D721Med (cell line): ENCODE measurements at places on chromosomes 5 and 9.

DNA sequence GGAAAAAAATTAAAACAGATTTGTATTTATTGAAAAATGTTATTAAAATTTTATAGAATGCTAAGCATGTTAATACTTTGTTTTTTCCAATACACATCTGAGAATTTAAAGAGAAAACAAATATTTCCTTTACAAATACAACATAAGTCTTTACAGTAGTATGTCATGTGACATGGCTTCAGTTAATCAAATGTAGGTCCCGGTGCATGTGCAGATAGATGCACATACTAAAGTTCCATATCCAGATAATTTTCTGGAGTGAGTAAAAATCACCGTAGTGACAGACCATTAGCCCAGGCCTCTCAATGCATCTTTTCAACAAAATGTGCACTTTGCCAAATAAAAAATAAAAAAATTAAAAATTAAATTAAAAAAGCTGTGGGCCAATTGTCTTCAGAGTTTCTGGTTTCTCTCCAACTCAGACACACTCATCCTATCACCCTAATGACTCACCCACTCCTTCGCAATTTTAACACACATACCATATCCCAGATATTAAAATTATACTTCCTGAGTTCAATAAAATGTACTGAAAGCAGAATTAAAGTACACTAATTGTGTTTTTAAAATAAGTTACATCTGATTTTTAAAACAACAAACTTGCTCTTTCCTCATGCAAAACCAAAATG, 508.1 kb downstream of the NR2F1-AS1 start:
- DNase-seq = no peak

GRCh38 chr9:106945727-106946660, 83.0 kb downstream of the ZNF462 start:
- no peak for DNase-seq

- DNase-seq = no peak
Observed at GRCh38 chr9:131266266-131267229, 9.8 kb downstream of the FAM78A start.

DNA sequence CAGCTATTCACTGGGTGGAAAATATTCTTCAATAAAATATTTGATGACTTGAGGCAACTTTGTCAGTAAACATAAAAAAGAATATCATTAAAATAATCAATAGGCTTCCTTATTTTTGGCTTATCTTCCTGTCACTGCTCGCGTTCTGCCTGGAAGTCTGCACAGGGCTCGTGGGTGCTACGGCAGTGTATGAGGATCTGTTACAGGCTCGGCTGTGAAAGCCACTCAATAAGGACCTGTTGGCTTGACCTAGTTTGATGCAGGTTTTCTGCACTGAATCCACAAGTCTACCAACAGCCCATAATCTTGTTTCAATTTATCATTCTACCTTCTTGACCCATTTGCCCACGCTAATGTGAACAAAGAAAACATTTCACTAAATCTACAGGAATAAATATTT, 97.2 kb downstream of the PDZD2 start:
- DNase-seq = no peak

GRCh38 chr5:147617191-147617606, 107.3 kb upstream of the DPYSL3 start:
- no peak for DNase-seq

DNA sequence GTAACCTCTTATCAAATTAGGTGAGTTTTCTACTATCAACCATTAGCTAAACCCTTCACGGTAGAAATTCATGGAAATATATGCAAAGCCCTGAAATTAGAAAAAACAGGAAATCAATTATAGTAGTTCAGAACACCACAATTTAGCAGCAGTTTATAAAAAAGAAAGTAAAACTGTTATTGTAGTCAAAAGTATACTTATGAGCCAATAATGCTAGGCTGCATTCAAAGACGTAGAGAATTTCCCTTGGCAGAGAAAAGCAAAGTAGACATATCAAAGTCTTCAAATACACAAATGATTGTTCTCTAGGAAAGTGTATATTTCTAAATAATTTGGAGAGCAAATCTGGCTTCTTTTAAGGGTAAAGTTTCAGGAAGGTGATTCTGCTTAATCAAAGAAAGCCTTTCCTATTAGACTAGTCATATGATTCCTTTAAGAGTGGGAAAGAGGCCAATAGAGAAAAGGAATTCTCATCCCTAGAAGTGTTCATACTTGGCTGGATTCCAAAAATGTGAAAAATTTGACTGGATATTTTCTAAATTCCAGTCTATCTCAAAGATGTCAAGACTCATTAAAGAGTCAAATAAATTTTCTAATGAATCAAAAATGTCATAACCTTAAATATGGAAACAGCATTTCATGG, 185.5 kb downstream of the SMC2 start:
- DNase-seq = no peak

- no peak for DNase-seq
Observed at GRCh38 chr5:82584631-82585030, 306.5 kb upstream of the RPS23 start.

GRCh38 chr9:30815585-30815984, 1568.9 kb upstream of the ACO1 start:
- DNase-seq = no peak

GRCh38 chr9:26744191-26744965, 148.2 kb downstream of the CAAP1 start:
- no peak for DNase-seq

- DNase-seq = no peak
Observed at GRCh38 chr9:117188394-117188793, 226.5 kb downstream of the ASTN2 start.

DNA sequence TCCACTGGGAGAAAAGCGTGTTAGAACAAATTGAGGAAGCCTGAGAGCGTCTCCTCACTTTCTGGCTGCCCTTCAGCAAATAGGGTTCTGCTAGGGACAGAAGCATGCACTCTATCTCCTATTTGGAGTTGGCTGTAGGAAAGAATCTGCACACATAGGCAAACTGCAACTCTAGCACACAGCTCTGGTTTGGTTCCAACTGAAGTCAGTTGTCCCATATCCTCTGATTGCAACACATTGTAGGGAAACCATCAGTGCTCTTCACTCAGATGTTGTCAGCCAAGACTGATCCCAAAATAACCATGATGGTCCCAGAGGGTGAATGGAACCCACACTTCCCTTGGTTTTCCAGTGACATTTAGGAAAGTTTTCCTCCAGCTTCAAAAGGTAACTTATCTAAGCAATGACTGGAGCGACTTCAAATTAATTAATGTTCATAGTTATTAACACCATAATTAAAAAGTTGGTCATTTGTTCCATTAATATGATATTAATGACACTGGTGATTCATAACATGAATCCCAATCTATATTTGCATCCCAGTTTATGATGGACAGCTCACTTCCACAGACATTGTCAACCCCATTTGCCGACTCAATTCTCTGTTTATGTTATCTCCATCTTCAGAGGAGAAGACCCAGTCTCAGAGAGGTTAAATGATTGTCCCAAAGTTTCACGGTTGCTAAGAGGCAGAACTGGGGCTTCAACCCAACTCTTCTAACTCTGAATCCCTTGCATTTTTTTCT, 136.7 kb upstream of the ZNF462 start:
- no peak for DNase-seq

DNA sequence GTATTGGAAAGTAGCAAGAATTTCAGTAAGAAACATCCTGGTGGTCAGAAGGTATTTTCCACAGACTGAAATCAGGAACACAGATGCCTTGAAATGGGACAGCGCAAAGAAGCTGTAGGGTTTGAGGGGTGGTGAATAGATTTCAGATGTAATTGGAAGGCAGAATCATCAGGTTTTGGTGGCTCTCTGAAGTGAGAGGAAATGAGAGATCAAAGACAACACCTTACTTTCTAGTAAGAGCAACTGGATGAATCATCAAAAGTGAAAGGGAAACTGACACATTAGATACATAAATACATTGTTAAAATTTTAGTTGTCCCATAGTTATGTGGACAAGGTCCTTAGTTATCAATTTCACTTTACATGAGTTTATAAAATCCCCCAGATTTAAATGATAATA, 188.2 kb upstream of the SLC27A6 start:
- DNase-seq = no peak

DNA sequence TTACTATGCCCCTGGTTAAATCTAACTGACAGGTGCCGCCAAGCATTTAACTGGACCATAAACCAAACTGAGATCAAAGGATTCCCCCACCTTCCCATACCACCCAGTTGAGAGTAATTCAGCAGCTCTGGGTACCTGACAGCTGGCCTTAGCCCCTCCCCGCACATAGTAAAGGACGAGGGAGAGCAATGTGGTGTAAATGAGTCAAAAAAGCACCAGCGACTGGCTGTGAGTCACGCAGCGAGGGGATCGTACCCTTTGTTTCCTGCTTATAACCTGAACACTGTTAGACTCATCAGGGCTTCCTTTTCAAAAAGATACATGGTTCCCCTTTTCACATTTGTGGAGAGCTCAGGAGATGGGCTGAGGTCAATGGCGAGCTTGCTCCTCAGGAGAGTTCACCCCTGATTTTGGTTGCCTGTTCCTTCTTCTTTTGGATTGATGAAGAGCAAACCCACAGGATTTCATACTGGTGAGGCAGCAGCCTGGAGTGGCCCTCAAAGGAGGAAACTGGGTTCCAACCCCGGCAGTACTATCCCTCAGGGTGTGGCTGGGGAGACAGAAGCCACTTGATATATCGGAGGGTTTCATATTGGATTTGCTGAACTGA, 71.5 kb downstream of the ANKRD33B start:
- no peak for DNase-seq

DNA sequence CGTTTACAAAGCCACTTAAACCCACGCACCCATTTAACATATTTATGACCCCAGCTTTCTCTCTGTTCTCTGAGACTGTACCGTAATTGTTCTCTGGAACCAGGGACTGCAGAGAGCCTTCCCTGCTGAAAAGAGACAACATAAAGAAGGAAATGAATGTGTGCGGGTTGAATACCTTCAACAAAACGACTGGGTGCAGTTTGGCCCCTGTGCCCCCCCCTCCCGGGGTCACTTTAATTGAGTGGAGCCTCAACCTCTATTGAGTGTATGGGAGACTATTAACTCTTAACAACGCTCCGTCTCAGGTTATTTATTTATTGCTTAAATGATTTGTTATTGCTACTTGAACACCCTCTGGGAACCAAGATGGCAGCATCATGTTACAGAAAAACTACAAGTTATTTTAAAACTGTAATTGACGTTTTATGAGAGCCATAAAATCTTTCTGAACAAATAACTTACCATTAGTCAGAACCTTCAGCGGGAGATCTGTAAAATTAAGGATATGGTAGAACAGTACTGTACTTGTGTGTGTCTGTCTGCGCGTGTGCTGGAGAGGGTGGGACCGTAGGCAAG, 70.6 kb downstream of the GAS1 start:
- DNase-seq = no peak

DNA sequence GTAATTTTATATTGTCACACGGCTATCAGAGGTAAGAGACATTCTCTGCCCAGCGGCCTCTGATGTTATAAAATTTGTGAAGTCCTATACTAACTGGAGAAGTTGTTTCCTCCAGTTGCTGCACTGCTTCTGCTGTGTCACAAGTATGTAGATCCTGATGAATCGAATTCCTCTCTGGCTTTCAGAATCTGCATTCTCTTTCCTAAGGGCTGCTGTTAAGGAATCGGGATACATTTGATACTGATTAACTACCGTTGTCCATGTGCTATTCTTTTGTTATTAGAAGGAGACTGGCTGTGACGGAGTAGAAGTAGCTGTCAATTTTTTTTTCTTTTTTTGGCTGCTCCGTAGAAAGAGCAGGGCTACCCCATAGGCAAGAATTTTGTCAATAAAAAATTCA, 81.7 kb upstream of the LRRC70 start:
- no peak for DNase-seq

- no peak for DNase-seq
Observed at GRCh38 chr5:39355324-39355723, 9.0 kb downstream of the C9 start.

GRCh38 chr5:173278172-173278571, 43.2 kb upstream of the NKX2-5 start:
- no peak for DNase-seq

GRCh38 chr9:20353524-20353923, 268.8 kb downstream of the MLLT3 start:
- DNase-seq = no peak

DNA sequence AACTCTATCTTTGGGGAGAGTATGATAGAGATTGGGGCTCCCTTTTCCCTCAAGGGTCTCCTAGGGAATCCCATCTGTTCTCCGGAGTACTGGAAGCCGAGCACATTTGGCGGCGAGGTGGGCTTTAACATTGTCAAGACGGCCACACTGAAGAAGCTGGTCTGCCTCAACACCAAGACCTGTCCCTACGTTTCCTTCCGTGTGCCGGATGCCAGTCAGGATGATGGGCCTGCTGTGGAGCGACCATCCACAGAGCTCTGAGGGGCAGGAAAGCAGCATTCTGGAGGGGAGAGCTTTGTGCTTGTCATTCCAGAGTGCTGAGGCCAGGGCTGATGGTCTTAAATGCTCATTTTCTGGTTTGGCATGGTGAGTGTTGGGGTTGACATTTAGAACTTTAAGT, 21.5 kb downstream of the PTGS1 start:
- DNase-seq = no peak

DNA sequence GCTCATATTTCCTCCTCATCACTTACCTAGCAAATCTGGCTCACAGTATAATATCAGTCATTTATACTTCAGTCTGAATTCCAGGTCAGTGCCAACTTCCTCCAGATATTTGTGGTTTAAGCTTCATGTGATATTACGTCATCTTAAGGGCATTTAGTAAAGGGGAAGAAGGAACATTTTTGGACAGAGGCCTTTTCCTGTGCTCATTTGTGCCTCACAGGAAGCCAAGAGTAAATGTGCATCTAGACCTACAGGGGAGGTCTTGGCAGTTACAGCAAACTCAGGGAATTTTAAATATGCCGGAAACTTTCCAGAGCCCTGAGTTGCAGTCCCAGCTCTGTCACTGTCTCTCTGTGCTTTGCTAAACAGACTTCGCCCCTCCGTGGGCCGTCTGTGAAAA, 12.3 kb upstream of the KCNIP1 start:
- no peak for DNase-seq

DNA sequence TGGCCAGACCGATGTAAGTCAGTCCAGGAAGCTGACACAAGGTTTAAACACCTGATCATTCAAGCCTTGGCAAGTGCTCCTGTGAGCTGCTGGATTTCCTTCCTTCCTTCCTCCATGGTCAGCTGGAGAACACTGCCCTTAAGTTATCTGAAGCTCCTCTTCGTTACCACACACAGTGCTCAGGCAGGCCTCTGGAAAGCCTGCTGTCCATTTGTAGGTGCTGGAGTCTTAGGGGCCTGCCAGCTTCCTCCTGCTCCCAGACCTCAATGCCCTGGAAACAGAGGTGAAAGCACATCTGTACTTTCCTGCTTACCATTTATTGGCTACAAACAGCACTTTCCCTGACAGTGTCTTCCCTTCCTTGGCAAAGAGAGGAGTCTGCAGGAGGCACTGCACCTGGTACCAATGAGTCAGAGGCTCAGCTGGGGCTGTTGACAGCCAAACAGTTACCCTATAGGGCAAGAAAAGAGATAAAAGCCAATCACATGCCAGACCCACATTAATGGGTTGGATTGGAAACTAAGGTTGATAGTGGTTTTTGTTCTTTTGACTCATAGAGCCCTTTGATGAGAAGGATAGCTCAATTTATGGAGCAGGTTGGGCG, 72.6 kb upstream of the PUM3 start:
- DNase-seq = no peak
